Stimulated activated CD4-positive, alpha-beta T cell treated with anti-CD3 and anti-CD28 coated beads, TNF-alpha, amount 100 ng/mL, for 1 hour (primary cell): ENCODE measurements at places on chromosomes 16 and 17.

GRCh38 chr16:75750528-75750927 lies 24.2 kb upstream of the CPHXL start:
- DNase-seq: no peak

GRCh38 chr17:78038748-78039288 lies 80.3 kb downstream of the TNRC6C start:
- no peak for DNase-seq

GRCh38 chr16:89691986-89692569 lies 5.6 kb downstream of the CDK10 start:
- no peak for DNase-seq

DNA sequence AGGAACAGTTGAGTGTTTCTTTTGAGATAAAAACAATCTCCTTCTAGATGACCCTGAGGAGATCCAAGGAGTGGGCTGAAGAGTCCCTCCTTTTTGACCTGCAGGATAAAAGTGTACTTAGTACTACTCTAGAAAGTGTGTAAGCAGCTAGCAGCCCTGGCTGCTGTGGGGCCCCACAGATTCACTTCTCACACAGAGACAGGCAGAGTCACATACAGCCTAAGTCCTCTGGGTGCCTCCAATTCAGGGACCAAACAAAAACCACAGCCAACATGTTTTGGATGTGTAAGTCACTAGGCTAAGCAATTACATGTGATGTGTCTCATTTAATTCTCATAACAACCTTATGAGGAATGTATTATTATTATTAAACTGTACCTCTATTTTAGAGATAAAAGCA lies 97.1 kb downstream of the TMEM100 start:
- no peak for DNase-seq

DNA sequence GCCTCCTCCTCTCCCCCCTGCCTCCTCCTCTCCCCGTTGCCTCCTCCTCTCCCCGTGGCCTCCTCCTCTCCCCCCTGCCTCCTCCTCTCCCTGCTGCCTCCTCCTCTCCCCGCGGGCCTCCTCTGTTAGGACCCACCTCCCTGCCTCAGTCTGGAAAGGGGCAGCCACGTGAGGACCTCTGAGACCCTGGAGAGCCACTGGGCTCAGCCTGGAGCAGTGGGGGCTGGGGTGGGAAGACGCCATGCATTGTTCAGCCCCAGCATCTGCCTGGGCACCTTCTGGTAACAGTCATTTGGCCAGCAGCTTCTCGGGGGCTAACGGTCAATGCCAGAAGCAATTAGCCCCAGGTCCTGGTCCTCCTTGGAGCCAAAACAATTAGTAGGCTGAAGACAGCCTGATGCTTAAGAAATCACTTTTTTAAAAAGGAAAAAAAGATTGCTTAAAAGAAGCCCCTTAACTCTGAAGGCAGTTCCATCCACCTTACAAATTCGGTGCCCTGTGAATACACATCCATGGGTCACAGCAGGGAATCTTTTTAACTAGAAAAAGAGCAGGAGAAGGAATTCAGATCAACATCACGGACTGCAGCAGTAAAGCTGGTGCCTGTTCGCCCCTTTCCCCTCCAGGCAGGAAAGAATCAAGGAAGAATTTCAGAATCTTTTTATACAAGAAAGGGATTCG lies 29.8 kb downstream of the NXN start:
- DNase-seq: no peak

- no peak for DNase-seq
Observed at GRCh38 chr17:76840884-76841775, 27.1 kb upstream of the MGAT5B start.

DNA sequence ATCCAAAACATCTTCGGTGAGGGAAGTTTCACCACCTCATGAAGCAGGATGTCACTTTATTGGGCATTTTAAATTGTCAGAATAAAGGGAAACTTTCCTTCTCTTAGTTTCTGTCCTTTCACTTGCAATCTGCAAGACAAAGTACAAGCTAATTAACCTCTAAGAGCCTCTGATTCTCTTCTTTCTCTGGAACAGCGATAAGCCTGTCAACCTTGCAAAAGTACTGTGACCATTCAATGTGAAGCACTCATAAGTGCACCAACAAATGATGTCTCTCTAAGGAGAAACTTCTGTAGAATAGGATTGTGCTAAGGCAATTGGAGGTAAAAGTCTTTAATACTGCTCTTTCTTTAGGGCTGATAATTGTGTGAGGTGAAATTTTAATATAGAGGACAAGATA lies 1622.3 kb downstream of the CDH8 start:
- no peak for DNase-seq

DNA sequence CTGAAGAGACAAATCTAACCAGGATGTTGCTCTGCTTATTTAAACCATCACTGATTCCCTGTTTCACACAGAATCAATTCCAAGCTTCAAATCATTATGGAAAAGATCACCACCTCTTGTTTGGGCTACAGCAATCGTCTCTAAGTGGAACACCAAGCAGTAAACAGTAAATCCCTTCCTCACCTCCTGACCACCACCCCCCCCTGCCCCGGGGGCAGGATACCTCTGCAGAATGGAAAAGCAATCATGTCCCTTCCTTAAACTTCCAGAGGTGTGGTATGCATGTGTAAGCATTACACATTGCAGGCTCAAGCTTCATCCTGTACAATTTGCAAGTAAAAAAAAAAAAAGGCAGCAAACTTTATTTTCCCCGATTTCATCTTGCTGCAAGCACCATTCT lies 373.8 kb downstream of the NPIPA8 start:
- DNase-seq: no peak

DNA sequence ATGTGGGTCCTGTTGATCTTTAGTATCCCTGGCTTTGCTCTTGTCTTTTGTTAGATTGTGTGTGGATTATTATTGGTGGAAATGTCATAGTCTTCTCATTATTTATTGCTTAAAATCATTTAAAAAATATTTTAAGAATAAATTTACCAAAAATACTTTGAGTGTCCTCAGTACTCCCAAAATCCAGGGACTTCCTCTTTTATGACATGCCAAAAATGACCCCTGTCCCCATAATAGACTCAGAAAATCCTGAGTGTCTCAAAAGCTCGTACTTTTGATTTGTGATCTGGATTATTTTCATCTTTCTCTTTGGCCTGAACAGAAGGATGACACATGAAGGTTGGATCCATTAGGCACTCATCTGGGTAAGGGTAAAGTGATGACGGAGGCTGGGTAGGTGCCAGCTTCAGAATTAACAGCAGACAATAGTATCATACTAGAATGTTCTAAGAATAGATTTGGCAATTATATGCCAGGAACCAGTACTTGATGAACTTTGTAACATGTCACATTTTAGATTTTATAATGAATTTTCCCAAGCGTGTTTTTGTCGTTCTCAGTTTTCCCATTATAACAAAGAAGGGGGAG lies 602.2 kb upstream of the CDH8 start:
- no peak for DNase-seq

DNA sequence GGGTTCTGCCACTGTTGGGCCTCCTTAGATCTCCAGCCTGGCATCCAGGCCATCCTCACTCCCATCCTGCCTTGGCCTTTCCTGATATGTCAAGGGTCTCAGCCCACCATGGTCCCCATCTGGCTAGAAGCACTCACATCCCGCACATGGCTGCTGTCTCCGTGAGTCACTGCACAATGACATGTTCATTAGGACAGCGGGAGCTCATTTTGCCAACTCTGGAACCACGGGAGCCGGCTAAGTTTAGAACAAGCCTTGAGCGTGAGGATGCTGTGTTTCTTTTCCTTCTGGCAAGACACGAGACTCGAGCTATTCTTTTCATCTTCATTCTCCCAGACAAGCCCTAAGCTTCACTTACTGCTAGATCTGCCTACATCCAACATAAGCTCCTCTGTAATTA lies 65.7 kb upstream of the KSR1 start:
- no peak for DNase-seq

GRCh38 chr17:46121165-46121764 lies 72.0 kb downstream of the KANSL1 start:
- no peak for DNase-seq

DNA sequence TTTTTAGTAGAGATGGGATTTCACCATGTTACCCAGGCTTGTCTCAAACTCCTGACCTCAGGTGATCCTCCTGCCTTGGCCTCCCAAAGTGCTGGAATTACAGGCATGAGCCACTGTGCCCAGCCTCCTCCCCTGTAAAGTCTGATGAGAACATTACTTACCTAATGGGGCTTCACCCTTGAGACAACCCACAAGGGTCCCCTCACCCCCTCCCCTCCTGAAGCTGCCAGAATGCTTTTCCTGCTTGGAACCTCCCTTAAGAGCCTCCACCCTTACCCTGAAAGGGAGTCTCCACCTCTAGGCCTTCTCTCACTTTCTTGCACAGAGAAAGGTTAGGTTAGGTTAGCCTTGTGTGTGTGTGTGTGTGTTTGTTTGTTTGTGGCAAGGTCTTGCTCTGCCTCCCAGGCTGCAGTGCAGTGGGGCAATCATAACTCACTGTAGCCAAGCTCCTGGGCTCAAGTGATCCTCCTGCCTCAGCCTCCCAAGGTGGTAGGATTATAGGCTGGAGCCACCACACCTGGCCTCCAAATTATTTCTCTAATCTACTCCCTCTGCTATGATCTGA lies 8.9 kb downstream of the SLC5A11 start:
- DNase-seq: no peak

DNA sequence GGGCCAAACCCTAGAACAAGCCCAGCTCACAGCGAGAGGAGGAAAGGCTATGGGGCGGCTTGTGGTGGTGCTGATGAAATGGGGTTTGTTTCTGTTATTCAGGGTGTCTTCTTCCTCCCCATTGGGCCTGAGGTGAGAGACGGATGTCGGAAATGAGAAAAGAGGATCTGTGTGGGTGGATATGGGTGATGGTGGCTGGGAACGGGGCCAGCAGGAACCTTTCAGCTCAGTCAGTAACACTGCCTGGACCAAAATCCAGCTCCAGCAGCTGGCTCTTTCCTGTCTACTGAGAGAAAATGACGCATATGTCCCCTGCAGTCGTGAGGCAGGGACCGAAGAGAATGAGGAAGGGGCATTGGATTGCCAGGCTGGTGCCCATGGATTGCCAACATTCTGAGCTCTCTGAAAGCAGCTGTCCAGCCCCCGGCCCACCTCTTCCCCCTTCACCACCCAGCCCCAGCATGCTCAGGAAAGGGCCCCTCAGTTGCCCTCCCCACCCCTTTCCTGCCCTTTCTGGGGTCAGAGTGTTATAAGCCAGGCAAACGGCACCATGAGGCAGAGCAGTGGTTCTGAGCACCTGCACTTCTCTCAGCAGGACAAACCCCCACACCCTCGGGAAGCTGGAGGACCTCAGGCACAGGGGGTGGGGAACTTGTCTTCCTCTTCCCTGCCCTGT lies 4.0 kb downstream of the MYH3 start:
- DNase-seq: no peak

DNA sequence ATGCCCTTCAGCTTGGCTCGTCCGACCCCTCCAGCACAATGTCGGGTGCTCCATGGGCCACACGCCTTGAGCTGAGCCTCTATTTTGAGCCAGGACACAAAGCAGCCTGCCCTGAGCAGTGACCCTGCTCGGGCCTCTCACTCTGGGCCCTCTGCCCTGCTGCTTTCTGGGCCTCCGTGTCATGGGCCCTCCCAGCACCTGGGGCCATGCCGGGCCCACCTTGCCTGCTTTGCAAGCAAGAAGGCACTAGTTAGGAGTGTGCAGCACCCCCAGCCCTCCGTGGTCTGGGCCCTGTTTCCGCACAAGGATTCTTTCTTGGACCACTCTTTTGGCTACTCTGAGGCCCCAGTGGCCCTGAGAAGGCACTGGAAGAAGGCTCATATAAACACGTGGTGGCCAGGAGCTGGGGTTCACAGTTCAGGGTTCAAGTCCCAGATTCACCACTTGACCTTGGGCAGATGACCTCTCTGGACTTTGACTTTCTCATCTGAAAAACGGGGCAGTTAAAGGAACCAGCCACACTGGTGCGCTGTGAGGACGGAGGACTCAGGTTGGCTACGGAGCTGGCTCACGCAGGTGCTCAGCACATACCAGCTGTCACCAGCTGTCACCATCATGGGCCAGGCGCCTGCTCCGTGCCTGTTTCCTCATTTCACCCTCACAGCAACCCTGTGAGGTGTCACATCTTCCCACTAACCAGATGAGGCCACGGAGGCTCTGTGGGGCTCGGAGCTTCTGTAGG lies 166.0 kb upstream of the GSE1 start:
- DNase-seq: no peak

DNA sequence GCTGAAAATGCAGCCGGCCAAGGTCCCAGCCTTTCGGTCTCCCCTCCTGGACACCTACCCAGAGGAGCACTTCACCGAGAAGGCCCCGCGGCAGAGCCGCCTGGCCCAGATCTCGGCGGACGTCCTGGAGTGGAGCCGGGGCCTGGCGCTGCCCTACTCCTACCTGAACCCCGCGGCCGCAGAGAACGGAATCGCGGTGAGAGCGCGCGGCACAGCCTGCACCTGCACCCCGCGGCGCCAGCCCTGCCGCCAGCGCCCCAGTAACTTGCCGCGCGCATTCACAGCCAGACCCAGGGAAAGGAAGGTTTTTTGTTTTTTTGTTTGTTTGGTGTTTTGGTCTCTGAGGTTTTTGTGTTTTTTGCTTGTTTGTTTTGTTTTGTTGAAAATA lies 15.2 kb downstream of the ALOX12B start:
- no peak for DNase-seq

- no peak for DNase-seq
Observed at GRCh38 chr17:57518587-57519581, 226.2 kb downstream of the CCDC182 start.

- DNase-seq: no peak
Observed at GRCh38 chr17:31697838-31698237, 161.2 kb downstream of the COPRS start.

DNA sequence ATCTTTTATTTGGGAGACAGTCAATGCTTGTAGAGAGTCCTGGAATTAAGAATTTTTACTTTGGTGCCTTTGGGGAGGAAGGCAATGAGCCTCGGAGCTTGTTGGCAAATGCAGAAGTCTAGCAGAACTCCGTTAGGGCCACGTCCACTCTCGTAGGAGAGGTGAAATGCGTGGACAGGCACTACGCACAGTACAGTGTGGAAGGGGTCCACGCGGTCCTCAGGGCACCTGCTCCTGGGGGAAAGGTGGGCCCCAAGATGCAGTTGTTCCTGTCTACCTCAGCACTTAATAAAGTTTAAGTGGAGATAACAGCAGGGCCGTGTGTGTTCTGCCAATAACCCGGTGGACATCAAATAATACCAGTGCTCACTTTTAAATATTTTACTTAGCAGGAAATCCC lies 1.8 kb downstream of the RAB11FIP3 start:
- no peak for DNase-seq

DNA sequence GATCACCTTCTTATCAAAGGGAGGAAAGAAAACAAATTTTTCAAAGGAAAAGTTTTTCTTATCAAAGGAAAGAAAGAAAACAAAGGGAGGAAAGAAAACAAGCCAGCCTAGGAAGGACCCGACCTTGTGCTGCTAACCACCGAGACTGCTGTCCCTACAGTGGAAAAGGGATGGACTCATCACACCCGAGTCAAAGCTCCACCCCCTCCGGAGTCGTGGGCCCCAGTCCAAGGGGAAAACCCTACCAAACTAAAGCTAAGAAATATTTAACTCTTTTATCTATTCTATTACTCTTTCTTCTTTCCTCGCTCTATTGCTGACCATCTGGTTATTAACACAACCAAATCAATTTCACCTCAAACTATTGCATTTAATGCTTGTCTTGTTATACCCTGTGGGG lies 6.1 kb upstream of the ENDOV start:
- no peak for DNase-seq

GRCh38 chr16:78443542-78444364 lies 344.3 kb downstream of the WWOX start:
- DNase-seq: no peak

- no peak for DNase-seq
Observed at GRCh38 chr16:24718967-24719521, 10.4 kb upstream of the TNRC6A start.

GRCh38 chr17:82437325-82437668 lies 13.3 kb downstream of the CYBC1 start:
- DNase-seq: no peak
